ENCODE measurements at places on chromosomes 2 and 18. TPM values are rescaled to one million over a fixed set of nuclear protein-coding genes. Genes with fewer than 3 reads are reported as not detected.

DNA sequence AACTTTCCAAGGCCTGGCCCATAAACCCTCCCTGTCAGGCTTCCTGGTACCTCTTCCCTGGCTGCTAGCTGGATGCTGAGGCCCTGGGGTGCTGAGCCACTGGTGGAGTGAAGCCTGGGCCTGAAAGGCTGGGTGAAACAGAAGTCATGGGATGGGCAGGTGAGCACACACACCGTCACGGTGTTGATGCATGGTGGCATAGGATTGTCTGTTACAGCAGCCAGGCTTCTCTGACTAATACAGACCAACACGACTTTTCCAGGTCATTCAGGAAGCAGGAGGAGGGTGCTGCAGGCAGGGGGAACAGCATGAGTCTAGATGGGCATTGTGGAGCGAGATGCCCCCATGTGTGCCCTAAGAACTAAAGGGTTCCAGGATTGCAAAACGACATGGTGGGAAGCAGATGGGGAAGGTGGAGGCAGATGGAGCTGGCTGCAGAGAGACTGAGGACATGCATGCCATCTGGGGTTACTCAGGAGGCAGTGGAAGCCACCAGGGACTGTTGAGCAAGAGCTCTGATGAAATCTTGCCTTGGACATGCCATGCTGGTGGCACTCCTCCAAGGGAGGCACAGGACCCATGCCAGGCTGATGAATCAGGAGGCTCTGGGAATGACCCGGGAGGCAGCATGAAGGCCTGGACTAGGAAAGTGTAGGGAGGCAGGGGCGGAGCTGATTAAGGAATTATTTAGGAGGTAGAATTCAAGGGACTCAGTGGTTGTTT is 480.9 kb downstream of the TSN start:
- H3K4me1 ChIP-seq, result no peaks in the 10 kb centered on the region
- peaks cover 8% of the 10 kb centered on the region for H3K27me3 ChIP-seq
- no peak overlapping the region for H3K27ac ChIP-seq
- no peak overlapping the region for H3K4me3 ChIP-seq
- no peaks in the 10 kb centered on the region for H3K36me3 ChIP-seq

DNA sequence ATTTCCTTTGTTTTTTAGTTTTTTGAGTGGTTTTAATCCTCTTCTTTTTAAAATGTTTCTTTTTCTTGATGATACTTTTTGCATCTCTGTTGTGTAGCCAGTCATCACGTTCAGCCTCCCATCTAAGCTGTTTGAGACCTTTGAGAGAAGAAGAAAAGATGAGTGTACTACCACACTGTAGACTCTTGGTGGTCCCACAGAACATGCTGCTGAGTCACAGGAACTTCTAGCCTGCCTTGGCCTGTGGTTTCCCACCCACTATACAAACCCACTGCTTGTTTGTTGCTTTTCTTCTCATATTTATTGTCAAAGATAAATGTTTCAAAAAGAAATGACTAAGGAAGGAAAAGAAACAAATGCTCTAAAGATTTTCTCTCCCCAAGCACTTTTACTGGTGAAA is 5.5 kb downstream of the CEBPZOS start:
- no peak for DNase-seq
- H3K36me3 ChIP-seq, result peaks cover 58% of the 10 kb centered on the region
- H3K4me3 ChIP-seq, result no peak overlapping the region
- peak overlapping the region; percentile 46 for H3K27ac ChIP-seq

DNA sequence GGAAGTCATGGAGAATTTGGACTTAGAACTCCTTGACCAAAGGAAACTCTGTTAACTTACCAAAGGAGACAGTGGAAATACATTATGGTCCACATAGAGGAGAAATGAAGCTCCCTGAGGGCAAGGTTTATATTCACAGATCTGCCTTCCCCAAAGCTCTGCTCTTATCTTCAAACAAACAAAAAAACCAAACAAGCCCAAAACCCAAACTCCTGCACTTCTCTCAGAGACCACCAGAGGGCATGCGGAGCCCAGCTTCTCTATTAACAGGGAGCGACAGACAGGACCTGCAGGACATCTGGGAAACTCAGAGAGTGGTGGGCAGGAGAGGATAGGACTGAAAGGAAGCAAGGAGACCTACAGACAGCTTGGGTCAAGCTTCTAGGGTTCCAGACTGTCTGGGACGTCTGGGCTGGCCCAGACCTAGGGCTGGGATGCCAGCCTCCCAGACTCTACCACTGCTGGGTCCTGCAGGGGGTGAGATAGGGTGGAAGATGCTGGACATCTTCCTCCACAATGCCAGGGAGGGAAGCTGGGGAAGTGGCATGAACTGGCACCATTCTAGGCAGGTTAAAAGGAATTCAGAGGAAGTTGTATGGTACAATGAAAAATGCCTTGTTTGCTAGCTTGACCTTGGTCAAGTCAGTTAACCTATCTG is 4.0 kb upstream of the WNT10A start:
- H3K36me3 ChIP-seq, result no peaks in the 10 kb centered on the region
- H3K4me3 ChIP-seq, result no peak overlapping the region
- H3K27ac ChIP-seq, result peak overlapping the region; percentile 13
- peak; percentile 79 for DNase-seq
- peaks cover 27% of the 10 kb centered on the region for H3K4me1 ChIP-seq

The HOXD10 gene
- polyA plus RNA-seq, result not detected

DNA sequence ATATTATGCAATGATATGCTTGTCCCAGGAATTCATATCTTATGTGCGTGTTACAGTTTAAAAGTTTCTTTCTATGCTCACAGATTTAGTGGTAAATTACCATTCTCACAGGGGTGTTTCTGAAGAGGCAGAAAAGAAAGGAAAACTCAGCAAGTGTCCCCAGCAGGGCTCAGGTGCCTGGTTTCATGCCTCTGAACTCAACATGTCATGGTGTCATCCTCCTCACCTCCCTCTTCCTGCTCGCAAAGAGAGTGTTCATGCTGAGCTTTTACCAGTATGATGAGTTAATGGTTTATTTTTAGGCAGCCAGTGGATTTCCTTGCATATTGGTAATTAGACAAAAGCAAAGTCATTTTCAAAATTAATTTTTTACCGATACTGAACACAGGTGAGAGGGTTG is 492.9 kb upstream of the ZEB2 start:
- no peaks in the 10 kb centered on the region for H3K27me3 ChIP-seq
- H3K4me1 ChIP-seq, result no peaks in the 10 kb centered on the region
- H3K36me3 ChIP-seq, result no peaks in the 10 kb centered on the region
- DNase-seq, result no peak
- no peak overlapping the region for H3K4me3 ChIP-seq

GRCh38 chr2:205682971-205683501 is 735 bp downstream of the NRP2 start:
- no peak overlapping the region for H3K27ac ChIP-seq
- DNase-seq, result no peak
- peaks cover 48% of the 10 kb centered on the region for H3K27me3 ChIP-seq
- peak overlapping the region; percentile 87 for H3K4me3 ChIP-seq
- peaks cover 34% of the 10 kb centered on the region for H3K4me1 ChIP-seq
- H3K36me3 ChIP-seq, result no peaks in the 10 kb centered on the region

- no peak for DNase-seq
- H3K27ac ChIP-seq, result no peak overlapping the region
- H3K27me3 ChIP-seq, result no peaks in the 10 kb centered on the region
- no peak overlapping the region for H3K4me3 ChIP-seq
- H3K4me1 ChIP-seq, result no peaks in the 10 kb centered on the region
- no peaks in the 10 kb centered on the region for H3K36me3 ChIP-seq
Observed at GRCh38 chr2:78780256-78780655, 245.2 kb upstream of the REG3G start.

DNA sequence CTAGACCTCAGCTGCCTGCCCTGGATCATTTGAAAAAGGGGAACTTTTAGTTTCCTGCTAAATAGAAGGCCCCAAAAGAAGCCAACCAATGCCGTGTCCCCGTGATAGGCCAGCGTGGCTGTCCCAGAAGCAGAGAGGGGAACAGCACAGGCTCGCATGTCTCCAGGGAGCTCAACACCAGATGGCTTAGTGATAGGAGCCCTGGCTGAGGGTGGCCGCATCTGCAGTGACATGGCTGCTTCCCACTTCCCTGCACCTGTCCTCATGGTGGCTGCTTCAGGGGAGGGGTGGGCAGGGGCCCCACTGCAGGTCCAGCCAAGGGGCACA is 79.6 kb downstream of the MBP start:
- H3K4me1 ChIP-seq, result peaks cover 66% of the 10 kb centered on the region
- H3K27ac ChIP-seq, result peak overlapping the region; percentile 99
- no peaks in the 10 kb centered on the region for H3K27me3 ChIP-seq
- H3K4me3 ChIP-seq, result peak overlapping the region; percentile 77

DNA sequence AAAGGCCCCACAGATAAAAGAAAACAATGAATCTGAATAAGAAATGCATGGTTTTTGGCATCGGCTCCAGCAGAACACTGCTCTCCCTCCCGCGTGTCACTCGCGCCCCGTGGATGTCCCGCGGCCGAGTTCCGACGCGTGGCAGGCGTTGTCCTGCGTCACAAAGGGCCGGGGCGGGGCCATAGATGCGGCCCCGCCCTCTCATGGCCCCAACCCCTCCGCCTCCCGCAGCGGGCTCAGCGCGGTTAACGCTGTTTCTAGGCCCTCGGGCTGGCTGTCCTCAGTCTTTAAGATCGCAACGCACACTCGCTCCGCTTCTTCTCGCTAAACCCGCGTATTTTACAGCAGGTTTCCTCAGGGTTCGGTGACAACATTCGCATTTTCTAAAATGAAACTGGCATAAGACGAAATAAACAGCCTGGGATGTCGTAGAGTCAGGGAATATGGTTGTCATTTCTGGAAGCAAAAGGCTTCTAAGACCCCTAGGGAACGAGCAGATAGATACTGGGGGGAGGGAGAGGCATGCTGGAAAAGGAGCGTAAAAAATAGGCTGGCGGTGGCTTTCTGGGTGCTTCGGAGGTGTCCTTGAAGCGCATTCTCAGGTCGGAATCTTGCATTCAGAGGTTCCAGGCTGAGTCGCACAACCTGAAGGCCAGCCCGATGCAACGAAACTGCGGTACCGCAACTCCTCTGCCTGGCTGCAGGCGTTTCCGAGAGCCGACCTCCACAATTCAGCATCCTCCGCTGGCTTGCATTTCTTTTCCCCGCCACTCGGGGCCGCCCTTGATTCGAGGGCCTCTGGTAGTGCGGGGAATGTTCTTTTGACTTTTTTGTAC is at the start of gene FKBP7:
Gene FKBP7, minus strand, starts transcription at position 162 of the 836 bp plus-strand sequence. Its CDS starts 101 bp downstream, at position 61.
- DNase-seq, result peak; percentile 87
- peak within 1 kb of the TSS; percentile 98 for H3K4me3 ChIP-seq
- H3K27me3 ChIP-seq, result no peaks in the 10 kb centered on the region
- peaks cover 20% of the 10 kb centered on the region for H3K4me1 ChIP-seq
- H3K36me3 ChIP-seq, result no peaks in the 10 kb centered on the region

Data from naive thymus-derived CD8-positive, alpha-beta T cell (primary cell).